Heart right ventricle (tissue), 16 donors: ENCODE measurements at places on chromosomes 1 and 21. TPM values are rescaled to one million over a fixed set of nuclear protein-coding genes. Genes with fewer than 3 reads are reported as not detected.

DNA sequence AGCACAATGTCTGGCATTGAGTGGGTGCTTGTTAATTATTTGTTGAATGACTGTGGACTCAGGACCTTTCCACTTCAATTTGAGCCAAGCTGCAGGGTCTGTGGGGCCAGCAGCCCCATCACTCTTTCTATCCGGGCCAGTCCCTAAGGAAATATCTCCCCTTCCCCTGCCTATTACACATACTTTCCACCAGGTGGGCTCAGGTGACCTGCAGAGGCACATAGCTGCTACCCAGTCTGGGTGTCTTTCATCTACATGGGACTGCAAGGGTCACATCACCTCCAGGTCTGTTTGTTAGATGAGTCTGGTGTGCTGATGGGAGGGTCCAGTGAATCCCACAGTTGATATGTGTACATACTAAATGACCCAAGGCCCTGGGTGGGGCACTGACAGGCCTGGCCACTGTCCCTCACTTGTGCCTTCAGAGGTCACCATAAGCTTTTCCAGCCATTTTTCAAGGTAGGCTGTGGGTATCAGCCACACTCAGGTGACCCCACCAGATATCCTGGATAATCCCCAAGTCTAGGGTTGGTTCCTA lies 59.5 kb upstream of the KDM4A start:
- no peak for DNase-seq

- no peak for DNase-seq
Observed at GRCh38 chr1:220925707-220926106, 46.5 kb downstream of the HLX start.

DNA sequence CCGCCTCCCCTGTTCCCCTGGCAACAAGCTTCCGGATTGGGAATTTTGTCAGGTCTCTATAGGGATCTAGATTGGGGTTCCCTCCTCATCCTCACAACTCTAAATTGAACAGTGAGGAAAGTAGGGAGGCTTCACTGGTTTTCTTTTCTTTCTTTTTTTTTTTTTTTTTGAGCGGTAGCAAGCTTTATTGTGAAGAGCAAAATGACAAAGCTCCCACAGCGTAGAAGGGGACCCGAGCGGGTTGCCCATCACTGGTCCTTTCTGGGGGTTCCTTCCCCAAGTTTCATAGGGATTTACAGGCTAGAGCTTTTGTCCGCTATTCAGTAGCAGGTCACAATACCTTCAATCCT lies 10.3 kb downstream of the ARHGEF2 start:
- DNase-seq: no peak

GRCh38 chr1:185644531-185644930 lies 89.7 kb upstream of the HMCN1 start:
- no peak for DNase-seq

DNA sequence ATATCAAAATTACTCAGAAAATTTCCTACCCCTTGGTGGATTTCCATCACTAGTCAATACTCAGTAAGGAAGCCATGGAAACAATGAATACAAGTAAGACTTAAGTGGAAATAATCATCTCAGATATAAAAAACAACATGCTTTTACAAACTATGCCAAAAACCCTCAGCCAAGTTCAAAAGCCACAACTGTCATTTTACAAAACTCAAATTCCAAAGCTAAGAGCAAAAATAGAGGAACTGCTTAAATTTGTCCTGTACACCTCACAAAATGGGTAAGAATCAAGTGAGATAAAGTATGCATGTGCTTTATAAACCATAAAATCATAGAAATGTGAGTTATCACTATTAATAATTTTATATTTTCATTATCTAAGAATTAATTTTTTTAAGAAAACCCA lies 9.6 kb downstream of the TMCO1 start:
- DNase-seq: no peak

DNA sequence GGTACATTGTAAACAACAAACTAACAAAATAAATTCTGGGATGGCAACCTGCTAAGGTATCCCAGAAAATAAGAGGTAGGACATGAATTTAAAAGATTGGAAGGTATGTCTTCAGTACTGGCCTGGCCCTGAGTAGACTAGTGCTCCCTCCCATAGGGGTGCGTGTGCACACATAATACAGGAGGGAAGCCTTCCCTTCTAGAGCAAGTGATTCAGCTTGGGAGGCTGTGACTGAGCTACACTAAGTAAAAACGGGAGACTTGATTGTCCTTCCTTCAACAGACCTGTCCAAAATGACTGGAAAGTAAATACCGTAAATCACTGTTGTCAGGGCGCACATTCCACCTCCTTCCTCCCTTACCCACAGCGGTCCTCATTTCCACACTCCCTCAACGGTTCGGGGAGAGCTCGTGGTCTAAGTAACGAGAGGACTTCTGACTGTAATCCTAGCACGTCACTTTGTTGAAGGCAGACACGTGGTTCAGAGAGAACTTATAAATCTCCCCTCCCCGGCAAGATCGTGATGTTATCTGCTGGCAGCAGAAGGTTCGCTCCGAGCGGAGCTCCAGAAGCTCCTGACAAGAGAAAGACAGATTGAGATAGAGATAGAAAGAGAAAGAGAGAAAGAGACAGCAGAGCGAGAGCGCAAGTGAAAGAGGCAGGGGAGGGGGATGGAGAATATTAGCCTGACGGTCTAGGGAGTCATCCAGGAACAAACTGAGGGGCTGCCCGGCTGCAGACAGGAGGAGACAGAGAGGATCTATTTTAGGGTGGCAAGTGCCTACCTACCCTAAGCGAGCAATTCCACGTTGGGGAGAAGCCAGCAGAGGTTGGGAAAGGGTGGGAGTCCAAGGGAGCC lies at the start of gene TGFB2:
TSS of gene TGFB2 (plus strand) at position 523 of the 859 bp plus-strand sequence. CDS start 1,366 bp downstream, outside the sequence.
- no peak for DNase-seq

GRCh38 chr1:36223381-36223995 lies 755 bp upstream of the THRAP3 start:
- no peak for DNase-seq

GRCh38 chr21:34046917-34047316 lies 26.5 kb upstream of the MRPS6 start:
- DNase-seq: no peak

GRCh38 chr1:80639777-80640533 lies 1160.8 kb upstream of the ADGRL2 start:
- no peak for DNase-seq

GRCh38 chr1:235902677-235903542 lies 36.2 kb upstream of the LYST start:
- no peak for DNase-seq

DNA sequence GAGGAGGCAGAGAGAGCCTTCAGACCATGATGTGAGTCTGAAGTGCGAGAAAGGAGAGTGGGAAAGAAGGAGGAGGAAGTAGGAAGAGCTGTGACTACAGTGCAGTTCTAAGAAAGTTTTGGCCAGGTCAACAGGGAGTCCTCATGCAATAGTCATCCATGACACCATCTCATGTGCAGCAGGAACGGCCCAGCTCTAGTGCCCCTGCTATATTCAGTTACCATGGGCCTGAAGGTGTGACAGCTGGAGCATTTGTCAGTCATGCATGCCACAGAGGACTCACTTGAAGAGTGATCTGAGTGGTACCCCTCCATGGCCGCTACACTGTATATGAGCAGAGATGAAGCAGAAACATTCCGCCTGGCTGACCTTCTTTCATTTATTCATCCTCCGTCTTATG lies 77.9 kb downstream of the OMA1 start:
- DNase-seq: no peak

DNA sequence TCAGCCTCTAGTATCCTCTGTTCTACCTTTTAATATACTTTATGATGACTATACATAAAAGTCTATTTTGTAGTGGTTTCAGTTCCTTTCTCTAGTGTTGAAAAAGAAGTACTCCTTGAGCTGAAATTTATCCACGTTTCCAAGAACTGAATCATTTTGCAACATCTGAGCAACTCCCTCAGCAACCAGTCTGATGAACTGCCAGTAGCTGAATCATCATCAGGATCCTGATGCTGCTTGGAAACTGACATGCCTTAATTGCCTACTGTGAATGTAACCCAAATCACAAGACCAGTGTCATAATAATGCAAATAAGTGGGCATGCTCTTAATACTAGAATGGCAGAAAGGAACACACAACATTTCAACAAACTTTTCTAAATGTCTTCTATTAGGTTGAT lies 103.3 kb downstream of the CYYR1 start:
- DNase-seq: no peak

GRCh38 chr1:57407928-57408327 lies 15.9 kb downstream of the DAB1 start:
- no peak for DNase-seq

- DNase-seq: no peak
Observed at GRCh38 chr1:29706936-29707335, 470.6 kb downstream of the PTPRU start.

GRCh38 chr1:66757722-66758240 lies 5.5 kb downstream of the DYNLT5 start:
- no peak for DNase-seq

DNA sequence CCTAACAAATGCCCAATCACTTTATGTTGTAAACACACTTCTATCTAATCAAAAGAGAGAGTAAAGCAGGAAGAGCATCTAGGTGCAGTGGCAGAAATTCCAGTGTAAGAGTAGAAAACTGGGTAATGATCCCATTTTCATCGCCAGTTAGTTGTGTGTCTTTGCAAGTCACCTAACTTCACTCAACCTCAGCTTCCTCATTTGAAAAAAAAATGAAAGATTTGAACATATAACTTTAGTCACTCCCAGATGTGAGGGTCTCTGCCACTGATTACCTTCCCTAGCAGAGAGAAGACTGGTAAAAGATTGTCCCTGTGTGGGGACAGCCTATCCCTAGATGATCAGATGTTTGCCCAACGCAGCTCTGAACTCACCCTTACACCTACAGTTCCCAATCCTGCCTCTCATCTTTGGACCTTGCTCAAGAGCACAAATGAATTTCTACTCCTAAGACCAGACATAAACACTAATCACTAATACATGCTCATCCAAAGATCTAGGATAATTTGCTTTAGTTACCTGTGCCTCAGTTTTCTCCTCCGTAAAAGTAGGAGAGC lies 25.2 kb upstream of the DUSP23 start:
- DNase-seq: no peak

Gene PGLYRP3
- total RNA-seq: not detected

Gene RALGPS2
- 6.9 TPM for total RNA-seq

Gene CAPN8
- not detected for total RNA-seq

Gene TNFRSF1B
- 55.4 TPM for total RNA-seq

Gene MYCL
- 0.97 TPM for total RNA-seq

Gene PMF1
- 55.9 TPM for total RNA-seq

Gene HES5
- total RNA-seq: 3.0 TPM
